Right atrium auricular region (tissue), 2 donors: ENCODE measurements at places on chromosomes 1 and 21.

DNA sequence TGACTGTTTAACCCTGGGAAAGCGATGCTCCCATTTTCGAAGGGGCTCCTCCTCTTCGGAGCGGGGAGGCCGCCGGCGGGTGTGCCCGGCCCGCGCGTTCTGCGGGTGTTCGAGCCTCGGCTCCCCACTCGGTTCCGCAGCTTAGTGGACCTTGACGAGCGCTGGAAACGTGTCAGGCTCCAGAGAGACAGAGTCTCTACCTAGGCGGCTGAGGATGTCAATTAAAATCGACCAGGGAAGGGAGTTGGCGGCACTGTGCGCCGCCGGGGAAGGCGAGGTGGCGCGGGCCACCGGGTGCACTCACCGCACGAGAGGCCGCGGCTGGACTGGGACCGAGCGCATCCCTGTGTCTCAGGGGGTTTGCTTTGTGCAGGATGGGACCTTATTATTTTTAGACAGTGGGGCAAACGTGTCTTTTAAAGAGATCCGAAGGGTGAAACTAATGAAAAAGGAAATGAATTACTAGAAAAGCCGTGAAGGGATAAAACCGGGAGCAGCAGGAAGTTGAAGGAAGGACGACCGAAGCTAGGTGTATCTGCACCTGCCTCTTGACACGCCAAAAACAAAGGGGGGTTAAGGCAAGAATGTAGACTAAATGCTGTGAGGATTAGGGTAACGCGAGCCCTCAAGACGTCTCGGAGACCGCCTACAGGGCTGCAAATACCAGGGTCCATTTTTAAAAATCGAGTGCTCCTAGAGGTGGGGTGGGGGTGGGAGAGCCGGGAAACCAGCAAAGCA lies 5.6 kb downstream of the LHX4 start:
- no peak for DNase-seq

- DNase-seq, result no peak
Observed at GRCh38 chr1:151325646-151326429, 1.4 kb downstream of the PI4KB start.

DNA sequence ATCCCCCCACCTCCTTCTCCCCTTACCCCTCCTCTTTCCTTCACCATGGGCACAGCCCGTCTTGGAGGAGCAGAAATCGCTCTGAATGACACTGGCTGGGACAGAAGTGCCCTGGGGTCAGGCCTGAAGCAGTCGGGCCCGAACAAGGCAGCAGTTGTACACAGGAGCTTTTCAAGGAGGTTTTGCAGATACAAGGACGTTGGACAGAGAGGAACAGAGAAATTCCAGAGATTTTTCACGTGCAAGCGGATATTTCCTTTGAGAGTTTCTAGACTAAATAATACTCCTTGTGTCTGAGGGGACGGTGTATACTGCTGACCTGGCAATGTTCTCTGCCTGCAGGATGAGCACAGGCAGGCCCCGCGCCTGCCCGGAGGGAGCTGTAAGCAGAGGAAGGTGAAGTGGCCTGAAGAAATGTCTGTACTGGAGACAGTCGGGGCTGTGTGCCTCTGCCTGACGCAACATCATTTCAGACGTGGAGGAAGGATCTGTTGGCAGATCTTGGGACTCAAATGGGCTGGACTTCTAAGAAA lies 95.3 kb upstream of the SLC25A33 start:
- no peak for DNase-seq

DNA sequence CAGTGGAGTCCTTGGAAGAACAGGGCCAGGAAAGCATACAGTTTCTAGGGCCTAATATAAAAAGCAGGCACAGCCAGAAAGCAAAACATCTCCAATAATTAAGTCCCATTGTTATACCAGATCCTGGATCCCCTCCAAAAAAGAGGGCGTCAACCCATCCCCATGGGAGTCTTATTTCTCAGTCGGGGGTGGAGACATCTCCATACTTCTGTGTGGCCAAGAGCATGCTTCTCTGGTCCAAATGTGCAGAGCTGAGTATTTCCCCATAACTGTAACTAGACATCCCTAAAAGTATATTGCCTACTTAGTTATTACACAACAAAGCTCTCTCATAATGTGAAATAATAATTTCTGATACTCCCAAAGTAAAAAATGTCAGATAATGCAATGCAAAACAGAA lies 104.2 kb upstream of the SOX13 start:
- DNase-seq, result no peak

DNA sequence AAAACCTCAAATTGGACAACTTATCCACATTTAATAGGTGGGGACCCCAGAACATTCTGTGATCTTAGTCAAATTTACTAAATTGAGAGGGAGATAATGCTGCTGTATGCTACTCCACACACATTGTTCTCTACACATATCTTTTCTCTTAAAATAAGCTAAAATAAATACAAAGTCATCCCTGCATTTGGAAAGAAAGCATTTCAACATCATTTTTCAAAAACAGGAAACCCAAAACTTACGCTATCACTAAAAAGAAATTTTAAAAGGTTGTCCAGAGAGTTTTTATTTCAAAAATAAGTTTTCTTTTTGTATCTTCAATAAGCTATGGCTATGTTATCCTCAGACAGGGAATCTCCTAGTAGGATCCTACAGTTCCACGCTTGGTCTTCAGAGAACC lies 19.5 kb upstream of the OR6N2 start:
- no peak for DNase-seq

- no peak for DNase-seq
Observed at GRCh38 chr1:42937836-42938644, 20.6 kb downstream of the SLC2A1 start.

DNA sequence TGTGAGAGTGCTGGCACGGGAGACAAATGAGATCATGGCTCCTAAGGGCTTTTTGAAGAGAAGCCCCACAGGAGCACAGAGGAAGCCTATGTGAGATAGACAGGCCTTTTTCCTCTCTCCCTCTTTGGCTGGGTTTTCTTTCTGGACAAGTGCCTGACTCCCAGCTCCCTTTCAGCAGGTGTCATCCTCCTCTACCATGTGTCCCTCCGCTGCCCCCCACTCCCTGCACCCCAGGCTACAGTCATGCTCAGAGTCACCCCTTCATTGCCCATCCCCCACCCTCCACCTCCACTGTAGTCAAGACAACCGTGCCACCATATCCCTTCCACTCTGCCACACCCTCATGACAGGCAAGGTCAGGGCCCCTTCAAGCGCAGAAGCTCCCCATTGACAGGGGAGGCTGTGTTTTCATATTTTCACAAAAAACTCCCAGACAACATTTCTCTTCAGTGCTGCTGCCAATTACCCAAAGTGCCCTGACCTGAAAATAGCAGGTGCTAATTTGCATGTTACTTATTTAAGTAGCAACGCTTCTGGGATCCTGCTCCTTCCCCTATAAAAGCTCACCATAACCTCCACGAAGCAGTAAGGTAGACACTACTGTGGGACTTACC lies 92.1 kb upstream of the IPO9 start:
- DNase-seq, result no peak

DNA sequence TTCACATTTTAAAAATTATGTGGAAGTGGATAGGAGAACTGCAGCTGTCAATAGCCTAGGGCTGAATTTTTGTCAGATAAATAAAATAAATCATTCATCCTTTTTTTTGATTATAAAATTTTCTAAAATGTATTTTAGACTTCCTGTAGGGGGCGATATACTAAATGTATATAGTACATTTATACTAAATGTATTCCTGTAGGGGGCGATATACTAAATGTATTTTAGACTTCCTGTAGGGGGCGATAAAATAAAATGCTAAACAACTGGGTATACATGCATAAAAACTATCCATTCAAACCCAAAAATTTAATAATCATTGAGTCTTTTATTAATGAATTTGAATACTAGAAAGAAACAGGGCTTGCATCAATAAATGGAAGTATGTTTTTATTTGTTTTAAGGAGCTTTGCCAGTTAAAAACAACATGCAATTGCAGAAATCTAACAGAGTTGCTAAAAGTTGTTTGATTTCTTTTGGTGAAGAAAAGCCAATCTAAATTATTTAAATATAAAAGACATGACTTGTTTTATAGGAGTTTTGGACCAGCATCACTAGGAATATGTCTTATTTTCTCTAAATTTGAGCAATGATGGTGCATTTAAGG lies 31.4 kb downstream of the CLCA1 start:
- no peak for DNase-seq

DNA sequence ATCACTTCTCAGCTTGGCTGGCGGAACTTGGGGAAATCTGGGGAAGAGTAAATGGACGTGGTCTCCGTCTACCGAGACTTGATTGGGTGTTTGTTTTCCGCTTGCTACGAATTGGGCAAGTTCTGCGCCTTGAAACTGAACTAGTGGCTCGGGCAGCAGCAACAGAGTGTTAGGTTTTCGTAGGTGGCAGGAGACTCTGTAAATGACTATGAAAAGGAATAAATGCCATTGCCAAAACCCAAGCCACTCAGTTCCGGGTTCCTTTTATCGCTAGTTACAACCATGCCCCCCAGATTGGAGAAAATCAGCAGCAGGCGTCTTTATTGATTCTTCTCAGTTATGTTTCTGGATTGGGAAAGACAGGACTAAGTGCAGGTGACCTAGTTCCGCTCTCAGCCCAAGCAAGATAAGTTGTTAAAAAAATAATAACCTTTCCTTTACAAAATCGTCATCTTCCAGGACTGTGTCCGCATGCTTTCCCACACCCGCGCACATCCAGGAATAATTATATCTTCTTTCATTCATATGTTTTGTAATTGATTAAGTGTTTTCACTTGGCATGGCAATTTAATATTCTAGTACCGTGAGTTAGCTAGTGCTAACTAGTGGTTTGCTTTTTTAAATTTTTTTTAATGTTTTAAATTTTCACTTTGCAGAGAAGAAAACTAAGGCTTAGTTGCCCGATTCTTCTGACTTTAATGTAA lies 3.4 kb downstream of the LHX9 start:
- DNase-seq, result no peak

DNA sequence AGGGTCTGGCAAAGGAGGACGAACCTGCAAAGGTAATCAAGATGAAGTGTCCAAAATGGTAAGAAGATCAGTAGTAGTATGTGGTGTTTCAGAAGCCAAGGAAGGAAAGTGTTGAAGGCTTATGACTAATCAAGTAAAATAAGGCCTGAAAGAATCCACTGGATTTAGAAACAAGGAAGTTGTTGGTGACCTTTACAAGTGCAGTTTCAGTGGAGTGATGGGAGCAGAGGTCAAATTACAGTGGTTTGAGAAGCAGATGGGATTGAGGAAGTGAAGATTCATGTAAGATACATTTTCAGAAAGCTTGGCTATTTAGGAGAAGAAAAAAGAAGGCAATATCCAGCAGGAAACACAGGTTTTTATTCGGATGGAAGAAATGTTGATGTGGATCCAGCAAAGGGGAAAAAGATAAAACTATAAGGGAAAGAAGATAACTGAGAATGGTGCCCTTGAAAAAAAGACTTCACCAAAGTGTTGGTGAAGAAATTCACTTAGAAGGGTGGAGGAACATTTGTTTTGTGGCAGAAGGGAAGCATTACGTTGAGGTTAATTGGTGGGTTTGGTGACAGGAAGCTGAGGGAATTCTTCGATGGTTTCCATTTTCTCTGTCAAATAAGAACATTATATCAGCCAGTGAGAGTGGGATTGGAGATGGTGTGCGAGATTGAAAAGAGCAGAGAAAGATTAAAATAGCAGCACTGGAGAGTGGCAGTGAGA lies 2.1 kb downstream of the ARMH1 start:
- DNase-seq, result no peak

GRCh38 chr1:198300451-198300850 lies 143.7 kb downstream of the NEK7 start:
- DNase-seq, result no peak

DNA sequence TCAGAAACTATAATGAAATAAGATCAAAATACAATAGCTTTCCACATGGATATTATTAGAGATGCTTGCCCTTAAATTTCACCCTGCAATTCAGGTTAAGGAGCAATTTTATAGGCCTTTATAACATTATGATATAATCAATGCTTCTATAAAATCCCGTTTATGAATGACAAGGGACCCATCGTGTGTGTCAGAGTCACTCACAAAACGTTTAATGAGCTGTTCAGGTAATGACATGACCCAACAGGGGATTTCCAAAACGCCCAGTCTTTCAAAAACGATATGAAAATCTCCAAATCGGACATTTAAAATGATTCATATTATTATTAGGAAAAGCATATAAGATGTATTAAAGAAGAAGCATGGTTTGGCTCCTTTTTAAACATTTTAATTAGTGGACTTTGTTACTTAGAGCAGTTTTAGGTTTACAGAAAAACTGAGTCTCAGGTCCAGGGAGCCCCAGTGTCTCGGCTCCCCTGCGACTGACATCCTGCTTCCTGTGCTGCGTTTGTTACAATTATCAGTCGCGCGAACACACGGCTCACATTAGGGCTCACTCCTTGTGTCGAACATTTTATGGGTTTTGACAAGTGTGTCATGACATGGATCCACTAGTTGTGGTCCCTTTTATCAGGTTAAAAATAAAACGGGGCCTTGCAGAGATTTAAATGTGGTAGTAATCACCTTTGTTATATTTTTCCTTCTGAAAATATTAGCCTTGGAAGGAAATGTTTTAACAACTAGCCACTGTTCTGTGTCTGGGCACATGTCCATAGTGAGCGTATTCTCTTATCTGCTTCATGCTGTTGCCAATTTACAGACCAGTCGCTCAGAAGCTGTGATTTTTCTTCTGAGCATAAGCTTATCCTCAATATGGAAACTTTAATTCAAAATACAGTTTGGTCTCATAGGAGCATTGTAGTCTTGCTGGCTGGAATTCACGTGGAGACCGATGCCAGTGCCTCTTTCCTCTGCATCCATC lies 52.0 kb upstream of the POFUT2 start:
- DNase-seq, result no peak

DNA sequence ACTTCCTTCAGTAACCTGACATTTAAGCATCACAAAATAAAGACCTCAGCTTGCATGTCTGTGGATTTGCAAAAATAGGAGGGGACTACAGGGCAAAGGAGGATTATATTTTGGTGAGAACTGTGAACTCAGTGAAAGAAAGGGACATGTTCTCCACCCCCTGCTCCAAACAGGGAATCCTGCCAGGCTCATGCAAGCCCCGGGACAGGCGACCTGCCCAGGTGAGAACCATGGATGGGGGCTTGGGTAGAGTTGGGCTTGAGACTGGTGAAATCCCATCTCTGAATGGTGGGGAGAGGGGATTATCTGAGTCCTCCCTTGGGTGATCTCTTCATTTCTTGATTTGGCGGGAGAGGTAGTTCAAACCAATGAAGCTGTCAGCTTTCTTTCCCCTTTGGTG lies 110.1 kb downstream of the SUSD4 start:
- DNase-seq, result peak; percentile 49

- DNase-seq, result no peak
Observed at GRCh38 chr1:56278061-56278460, 301.3 kb downstream of the PLPP3 start.

- DNase-seq, result no peak
Observed at GRCh38 chr1:244180256-244180655, 129.2 kb downstream of the ZBTB18 start.

GRCh38 chr1:47824716-47825115 lies 172.5 kb downstream of the TRABD2B start:
- DNase-seq, result no peak

GRCh38 chr1:245520611-245521010 lies 365.8 kb downstream of the KIF26B start:
- DNase-seq, result no peak

DNA sequence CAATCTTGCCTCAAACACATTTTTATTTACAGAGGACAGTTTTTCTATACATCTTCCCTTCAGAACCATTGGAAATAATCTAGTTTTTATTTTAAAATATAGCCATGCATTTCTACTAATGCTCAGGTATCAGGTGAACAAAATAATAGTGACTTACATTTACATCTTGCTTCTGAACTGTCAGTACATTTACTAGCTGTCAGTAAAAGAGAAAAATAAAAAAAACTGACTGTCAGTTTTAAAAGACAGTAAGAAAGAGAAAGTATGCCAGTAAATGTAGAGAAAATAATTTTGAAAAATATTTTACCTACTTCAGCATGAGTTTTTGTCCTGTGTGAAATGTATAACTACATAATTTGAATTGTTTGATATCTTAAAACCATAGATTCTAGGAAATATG lies 33.5 kb downstream of the USH2A start:
- DNase-seq, result no peak
